ENCODE measurements at places on chromosomes 11 and 22. TPM values are rescaled to one million over a fixed set of nuclear protein-coding genes. Genes with fewer than 3 reads are reported as not detected.

DNA sequence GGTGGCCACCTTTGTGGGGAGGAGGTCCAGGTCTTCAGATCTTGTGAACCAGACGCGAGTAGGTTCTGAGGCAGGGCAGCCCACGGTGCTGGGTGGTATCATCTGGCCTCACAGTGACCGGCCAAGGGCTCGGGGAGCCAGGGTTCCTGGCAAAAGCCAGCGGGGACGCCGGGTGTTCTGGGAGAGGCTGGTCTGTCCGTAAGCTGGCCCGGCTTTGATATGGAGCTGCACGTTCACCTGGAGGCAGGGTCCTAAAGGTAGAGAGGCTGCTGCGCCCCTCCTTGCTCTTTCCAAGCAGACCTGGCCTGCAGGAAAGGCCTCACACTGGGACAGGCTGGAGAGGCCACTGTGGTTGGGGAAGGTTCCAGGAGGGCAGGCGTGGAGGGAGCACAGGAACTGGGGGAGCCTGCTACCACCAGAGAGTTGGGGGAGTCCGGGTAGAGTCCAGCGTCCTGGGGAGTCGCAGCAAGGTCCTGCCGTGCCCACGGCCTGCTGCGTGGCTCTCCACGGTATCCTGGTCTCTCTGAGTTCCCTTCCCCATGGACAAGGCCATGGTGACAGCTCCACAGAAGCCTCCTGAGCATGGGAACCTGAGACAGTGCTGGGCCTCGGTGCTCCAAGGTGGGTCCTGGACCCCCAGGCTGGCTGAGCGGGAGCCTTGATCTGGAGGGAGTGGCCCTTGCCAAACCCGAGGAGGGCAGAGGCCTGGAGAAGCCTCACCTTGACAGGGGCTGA, 452.4 kb upstream of the B3GAT1 start:
- H3K27me3 ChIP-seq, result no peaks in the 10 kb centered on the region
- H3K36me3 ChIP-seq, result no peaks in the 10 kb centered on the region
- DNase-seq, result no peak
- no peaks in the 10 kb centered on the region for H3K4me1 ChIP-seq
- H3K4me3 ChIP-seq, result no peak overlapping the region

- no peak overlapping the region for H3K27ac ChIP-seq
- H3K4me1 ChIP-seq, result no peaks in the 10 kb centered on the region
- H3K36me3 ChIP-seq, result no peaks in the 10 kb centered on the region
- no peak for DNase-seq
- no peaks in the 10 kb centered on the region for H3K27me3 ChIP-seq
- no peak overlapping the region for H3K4me3 ChIP-seq
Observed at GRCh38 chr11:85517272-85517671, 109.9 kb downstream of the DLG2 start.

DNA sequence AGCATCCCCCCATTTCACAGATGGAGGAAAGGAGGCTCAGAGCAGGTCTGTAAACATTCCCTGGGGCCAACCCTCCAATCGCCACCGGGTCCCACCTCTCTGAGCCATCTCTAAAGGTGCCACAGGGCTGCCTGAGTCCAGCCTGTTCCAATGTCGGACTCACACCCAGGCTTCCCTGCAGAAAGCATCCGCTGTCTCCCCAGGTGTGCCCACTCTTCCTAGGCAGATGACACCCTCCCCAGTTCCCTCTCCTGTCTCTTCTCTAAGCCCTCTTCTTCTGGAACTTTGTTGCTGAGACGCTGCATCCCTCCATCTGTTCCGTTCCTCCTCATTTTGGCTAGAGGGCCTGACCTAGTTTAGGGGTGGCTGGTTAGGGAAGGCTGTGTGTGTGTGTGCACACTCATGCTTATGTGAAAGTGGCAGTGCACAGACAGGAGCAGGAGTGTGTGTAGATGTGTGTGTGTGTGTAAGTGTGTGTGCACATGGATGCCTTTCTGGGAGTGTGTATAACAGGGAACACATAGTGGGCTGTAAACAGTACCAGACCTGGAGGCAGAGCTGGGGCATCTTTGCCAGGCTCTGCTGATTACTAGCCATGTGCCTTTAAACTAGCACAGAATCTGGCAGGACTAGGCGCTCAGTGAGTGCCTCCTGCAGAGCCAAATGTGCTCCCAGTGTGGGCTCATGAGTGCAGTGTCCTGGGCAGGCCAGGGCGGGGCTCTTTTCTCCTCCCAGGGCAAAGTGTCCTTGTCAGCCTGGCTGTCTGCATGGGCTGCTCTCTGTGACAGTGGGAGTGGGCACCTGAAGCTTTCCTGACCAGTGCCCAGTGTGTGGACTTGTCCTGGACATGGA, 77.3 kb upstream of the NECTIN1 start:
- no peak for DNase-seq
- H3K36me3 ChIP-seq, result no peaks in the 10 kb centered on the region
- no peaks in the 10 kb centered on the region for H3K4me1 ChIP-seq
- no peak overlapping the region for H3K4me3 ChIP-seq
- no peak overlapping the region for H3K27ac ChIP-seq

GRCh38 chr11:125123947-125124617, 12.7 kb upstream of the TMEM218 start:
- peaks cover 5% of the 10 kb centered on the region for H3K4me1 ChIP-seq
- H3K27ac ChIP-seq, result peak overlapping the region; percentile 11
- no peaks in the 10 kb centered on the region for H3K27me3 ChIP-seq
- DNase-seq, result peak; percentile 80

GRCh38 chr11:11413776-11414175, 60.7 kb upstream of the CSNK2A3 start:
- H3K27ac ChIP-seq, result no peak overlapping the region
- DNase-seq, result no peak
- H3K4me1 ChIP-seq, result peaks cover 32% of the 10 kb centered on the region
- no peak overlapping the region for H3K4me3 ChIP-seq

DNA sequence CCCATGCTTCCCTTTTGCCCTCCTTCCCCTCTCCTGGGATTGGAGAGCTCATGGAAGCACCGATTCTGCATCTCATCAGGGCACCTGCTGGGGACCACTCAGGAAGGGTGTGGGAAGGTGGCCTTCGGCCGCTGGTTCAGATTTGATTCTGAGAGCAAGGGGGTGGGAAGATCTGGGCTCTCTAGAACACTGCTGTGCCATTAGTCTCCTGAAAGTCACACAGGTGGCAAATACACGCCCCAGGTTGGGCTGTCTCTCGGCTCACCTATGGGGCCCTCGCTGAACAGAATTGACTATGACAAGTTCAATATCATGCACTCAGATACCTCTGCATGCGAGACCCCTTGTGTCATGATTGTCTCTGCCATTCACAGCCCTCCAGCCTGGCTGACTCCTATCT, 12.8 kb upstream of the APOBEC3A start:
- H3K27ac ChIP-seq, result no peak overlapping the region
- no peaks in the 10 kb centered on the region for H3K27me3 ChIP-seq
- H3K4me1 ChIP-seq, result no peaks in the 10 kb centered on the region

DNA sequence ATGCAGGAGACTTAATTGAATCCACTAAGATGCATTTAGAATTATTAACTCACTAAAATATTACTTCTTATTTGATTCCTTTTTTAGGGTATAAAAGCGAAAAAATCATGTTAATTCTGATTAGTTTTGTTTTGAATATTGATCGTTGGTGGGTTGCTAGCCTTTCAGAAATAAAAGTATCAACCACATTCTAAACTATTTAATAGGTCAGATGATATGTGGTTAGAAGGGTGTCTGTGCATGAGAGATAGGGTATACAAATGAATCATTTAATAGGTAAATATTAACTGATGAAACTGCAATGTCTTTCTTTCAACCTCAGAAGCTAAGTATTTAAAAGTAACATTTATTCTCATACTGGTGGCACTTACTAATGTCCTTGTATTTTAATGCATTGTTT, 515.1 kb downstream of the CNTN5 start:
- no peak overlapping the region for H3K4me3 ChIP-seq
- H3K27me3 ChIP-seq, result no peaks in the 10 kb centered on the region
- no peaks in the 10 kb centered on the region for H3K36me3 ChIP-seq

DNA sequence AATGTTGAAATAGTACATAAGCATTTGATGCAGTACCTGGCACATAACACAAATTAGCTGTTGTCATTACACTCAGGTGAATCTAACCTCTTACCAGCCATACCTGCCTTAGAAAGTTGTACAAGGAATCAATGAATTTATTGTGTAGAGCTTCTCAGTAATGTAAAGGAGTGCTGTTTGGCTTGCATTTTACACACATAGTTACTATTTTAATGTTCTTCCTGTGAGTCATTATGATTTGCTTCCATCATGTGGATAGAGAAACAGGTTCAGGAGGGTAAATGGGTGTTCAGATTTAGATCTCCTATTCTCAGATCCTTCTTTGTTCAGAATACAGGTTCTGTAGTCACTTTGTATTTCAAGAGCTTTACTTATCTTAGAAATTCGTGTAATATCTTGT, 27.6 kb upstream of the RCE1 start:
- H3K36me3 ChIP-seq, result no peaks in the 10 kb centered on the region
- H3K4me1 ChIP-seq, result no peaks in the 10 kb centered on the region
- H3K4me3 ChIP-seq, result no peak overlapping the region
- no peaks in the 10 kb centered on the region for H3K27me3 ChIP-seq

- no peaks in the 10 kb centered on the region for H3K36me3 ChIP-seq
- H3K4me1 ChIP-seq, result no peaks in the 10 kb centered on the region
- H3K4me3 ChIP-seq, result no peak overlapping the region
- no peak overlapping the region for H3K27ac ChIP-seq
Observed at GRCh38 chr11:130370845-130371590, 56.3 kb upstream of the ZBTB44 start.

- no peak overlapping the region for H3K4me3 ChIP-seq
- no peak for DNase-seq
- H3K36me3 ChIP-seq, result no peaks in the 10 kb centered on the region
- no peak overlapping the region for H3K27ac ChIP-seq
- no peaks in the 10 kb centered on the region for H3K4me1 ChIP-seq
Observed at GRCh38 chr11:22460181-22460580, 122.0 kb downstream of the SLC17A6 start.

DNA sequence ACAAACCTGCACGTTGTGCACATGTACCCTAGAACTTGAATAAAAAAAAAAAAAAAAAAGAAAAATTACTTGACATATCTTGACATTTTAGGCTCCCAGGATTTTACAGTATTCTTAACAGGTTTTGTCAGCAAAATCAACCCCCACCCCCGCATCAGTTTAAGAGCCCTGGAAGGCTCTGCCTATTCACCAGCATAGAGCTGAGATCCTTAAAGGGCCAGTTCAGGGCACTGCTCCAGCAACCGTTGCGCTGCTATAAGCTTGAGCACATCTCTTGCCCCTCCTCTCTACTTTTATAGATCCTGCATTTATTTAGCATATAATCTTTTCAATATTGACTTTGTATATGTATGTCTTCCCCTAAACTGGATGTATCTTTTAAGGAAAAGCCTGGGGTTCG, 697 bp upstream of the PAFAH1B2 start:
- peak overlapping the region; percentile 92 for H3K27ac ChIP-seq
- no peaks in the 10 kb centered on the region for H3K27me3 ChIP-seq
- H3K4me3 ChIP-seq, result peak overlapping the region; percentile 93
- H3K4me1 ChIP-seq, result peaks cover 10% of the 10 kb centered on the region
- no peaks in the 10 kb centered on the region for H3K36me3 ChIP-seq
- peak; percentile 85 for DNase-seq

PPP6R2 gene
- 138 TPM for total RNA-seq

OR4A16 gene
- 0.47 TPM for total RNA-seq

DEFB131B gene
- total RNA-seq, result not detected

Data from testis (tissue), 5 donors.